Brain (organoid and tissue), 16 donors: ENCODE measurements at places on chromosomes 6 and 20.

DNA sequence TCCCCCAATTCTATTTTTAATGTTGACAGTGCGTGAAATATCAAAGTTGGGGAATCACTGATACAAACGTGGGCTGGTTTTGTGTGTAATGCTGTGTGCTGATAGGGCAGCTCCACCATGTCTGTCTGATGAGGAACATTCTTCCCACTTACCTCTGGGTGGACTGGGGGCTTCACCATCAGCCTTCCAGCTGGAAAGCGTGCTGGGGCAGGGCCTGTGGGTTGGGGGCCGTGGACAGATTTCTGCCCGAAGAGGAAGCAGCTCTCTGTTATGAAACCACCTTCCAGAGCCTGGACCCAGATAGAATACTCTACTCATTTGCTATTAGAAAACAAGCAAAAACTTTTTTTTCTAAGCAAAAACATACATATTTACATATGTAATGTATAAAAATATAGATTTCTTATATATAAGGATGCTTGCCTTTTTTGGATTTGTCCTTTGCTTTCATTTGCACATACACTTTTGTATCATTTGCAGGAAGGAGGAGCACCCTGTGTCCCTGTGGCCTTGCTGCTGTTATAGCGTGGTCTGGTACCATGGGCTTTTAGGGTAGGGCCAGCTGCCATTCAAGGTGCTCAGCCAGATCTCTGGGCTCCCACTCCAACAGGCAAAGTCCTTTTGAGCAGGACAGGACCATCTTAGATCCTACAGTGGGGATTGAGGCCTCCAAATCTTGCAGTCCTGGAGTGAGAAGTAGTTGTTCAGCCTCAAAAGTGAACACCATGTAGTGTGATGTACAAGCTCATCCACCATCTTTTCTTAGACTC is 48.1 kb downstream of the DUSP22 start:
- no peak for DNase-seq

DNA sequence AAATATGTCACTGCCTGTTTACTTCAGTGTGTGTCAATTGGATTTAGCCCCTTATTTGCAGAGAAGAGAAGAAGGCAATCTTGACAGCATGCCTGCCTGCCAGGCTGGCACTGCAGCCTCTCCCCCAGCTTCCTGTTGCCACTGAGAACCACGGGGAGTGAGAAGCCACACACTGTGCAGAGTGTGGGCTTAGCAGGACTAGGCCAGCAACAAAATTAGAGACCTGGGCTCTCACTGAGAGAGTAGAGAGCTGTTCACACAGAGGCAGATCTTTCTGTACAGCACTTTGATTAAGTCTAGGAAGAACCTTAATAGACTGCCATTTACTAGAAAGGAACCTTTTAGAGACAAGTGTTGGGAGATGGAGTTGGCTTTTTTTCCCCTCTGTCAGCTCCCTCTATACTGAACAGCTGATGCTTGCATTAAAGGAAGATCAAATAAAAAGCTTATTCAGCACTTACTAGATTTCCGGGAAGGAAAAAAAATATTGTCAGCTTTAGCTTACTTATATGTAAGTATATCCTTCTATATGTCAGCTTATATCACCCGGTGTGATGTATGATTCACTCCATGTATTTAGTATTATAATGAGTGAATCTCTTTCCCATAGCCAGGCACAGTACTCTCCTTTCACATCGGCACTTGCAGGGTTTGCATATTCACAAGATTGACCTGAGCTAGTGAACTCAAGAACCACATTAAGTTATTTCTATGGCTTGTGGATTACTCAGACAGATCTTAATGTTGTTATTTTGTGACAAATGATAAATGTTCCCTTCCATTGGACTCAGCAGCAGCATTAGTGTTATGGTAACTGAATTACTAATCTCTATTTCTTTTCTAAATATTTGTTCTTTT is 851.0 kb upstream of the EPHA7 start:
- DNase-seq, result peak; percentile 71

GRCh38 chr6:1348675-1349074 is 36.8 kb downstream of the FOXQ1 start:
- peak; percentile 61 for DNase-seq

- no peak for DNase-seq
These were observed 404.4 kb downstream of the BMP2 start for GRCh38 chr20:7171911-7172310.

GRCh38 chr6:13474787-13475186 is 12.6 kb downstream of the GFOD1 start:
- DNase-seq, result no peak

DNA sequence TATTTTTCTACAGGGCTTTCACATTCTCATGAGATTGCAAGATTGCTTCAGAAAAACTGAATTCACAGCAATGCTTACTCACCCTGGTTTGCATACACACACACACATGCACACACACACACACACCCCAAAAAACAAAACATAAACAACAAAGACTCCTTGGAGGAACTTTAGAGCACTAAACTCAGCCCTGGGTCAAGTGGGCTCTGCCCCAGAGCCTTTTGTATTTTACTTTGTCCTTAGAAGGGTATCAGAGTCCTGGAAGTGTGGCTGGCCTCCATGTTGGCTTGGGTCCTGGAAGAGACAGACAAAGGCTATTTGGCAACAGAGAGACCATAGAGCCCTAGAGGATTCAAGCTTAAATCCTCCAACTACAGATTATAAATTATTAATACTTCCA is 8.0 kb upstream of the CST9 start:
- DNase-seq, result peak; percentile 52

DNA sequence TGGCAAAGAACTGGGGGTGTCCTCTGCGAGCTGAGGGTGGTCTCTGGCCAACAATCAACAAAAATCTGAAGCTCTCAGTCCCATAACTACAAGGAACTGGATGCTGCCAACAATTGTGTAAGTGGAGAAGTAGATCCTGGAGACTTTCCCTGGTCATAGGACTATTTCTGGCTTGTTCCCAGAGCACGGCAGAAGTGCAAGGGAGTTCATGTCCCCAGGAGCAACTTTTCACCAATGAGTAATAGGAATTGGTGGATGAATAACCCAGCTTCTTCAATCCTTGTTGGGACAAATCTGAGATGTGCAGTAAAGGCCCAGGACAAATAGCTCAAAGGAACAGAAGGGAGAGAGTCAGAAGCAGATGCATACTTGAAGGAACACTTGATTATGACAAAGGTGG is 95.5 kb downstream of the QRSL1 start:
- DNase-seq, result no peak

GRCh38 chr6:150651808-150652470 is 52.3 kb downstream of the PLEKHG1 start:
- DNase-seq, result no peak

DNA sequence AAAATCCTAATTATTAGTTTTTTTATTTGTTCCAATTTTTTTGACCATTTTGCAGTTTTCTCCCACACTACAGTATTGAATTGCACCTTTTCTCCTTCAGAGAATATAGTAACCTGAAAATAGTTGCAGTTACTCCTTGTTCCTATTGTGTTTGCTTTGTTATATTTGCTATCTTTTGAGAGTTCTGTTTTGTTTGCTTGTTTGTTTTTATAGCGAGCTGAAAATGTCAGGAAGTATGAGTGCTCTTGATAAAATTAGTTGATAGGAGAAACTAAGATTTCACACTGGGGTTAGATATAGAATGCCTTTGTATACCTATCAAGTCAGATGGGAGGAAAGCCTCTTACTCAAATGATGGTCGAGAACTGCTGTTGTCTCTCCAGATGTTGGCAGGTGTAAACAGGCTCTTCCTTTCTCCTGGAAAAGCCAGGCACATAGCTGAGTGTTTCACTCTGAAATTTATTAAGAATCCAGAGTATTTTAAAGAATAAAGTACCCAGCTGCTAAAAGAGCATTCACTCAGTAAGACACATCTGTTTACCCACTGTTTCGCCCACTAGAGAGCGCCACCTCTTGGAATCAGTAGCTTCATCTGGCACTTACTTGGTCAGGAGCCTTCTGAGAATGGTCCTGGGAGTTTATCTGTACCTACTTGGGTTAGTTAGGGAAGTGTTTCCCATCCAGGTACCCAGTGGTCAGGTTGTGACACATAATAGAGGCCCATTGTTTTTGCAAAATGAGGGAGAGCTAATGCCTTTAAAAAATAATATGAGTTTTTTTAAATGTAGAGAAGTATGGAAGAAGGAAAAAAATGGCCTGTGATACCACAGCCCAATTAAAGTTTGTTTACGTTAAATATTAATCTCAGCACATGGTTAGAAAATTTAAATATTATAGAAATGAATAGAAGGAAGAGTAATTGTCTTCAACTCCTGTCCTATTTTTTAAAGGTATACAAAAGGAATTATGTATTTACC is 11.2 kb downstream of the NT5DC1 start:
- no peak for DNase-seq

GRCh38 chr6:45184937-45185336 is 143.2 kb upstream of the RUNX2 start:
- no peak for DNase-seq

- no peak for DNase-seq
These were observed 641 bp downstream of the SF3B5 start for GRCh38 chr6:144094731-144095133.

DNA sequence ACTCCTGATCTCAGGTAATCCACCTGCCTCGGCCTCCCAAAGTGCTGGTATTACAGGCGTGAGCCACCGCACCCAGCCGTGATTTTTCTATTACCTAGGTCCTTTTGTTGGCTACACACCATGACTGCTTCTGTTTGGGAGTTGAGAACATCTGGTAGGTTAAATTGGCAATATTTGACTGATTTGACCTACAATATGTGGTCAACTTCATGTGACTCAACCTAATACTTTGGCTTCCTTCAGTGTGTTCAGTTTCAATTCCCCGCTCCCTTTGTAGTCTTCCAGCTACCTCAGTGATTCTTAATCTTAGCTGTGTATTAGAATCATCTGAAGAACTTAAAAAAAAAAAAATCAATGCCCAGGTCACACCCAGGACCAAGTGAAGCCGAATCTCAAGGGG is 47.4 kb downstream of the MYB start:
- no peak for DNase-seq

DNA sequence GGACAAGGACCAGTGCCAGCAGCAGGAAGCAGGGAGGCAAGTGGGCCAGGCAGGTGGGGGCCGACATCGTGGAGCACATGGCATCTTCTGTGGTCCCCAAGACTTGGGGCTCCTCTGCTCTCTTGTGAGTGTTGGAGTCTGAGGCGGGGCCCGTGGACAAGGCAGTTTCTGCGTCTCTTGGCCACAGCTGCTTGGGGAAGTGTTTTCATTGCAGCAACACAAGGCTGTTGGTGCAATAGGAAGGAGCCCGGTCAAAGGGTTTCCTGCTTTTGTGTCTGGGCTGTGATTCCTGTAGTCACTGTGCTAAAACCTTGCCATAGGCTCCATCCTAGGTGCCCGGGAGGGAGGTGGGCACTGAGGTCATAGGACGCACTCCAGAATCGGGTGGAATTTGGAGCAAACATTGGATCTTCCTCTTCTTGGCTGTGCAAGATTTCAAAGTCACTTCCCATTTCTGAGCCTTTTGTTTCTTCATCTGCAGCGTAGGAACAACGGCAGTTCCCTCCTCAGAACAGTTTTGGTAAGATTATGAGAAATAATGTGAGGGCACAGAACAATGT is at the start of gene SIRPB2:
TSS of gene SIRPB2 (minus strand) at position 140 of the 560 bp plus-strand sequence. CDS start at position 79, 61 bp downstream.
- DNase-seq, result no peak

DNA sequence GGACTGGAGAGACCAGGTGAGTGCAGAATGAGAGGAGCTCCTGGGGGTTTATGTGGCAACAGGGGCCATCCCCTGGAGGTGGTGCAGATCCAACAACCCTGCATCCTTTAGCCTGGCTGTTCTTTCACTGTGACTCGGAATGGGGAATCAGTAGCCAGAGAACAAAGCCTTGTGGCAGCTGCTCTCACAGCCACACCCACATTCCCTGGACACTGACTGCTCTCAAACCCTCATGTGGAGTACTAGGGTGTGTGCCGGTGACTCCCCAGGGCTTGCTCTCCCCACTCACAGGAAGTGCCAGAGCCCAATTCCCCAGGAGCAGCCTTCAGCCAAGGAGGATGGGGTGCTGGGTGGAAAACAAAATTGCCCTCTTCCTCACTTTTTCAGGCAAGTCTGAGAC is 30.2 kb upstream of the GGTLC1 start:
- no peak for DNase-seq

- peak; percentile 31 for DNase-seq
These were observed 3.9 kb upstream of the SIGLEC1 start for GRCh38 chr20:3716195-3716834.

GRCh38 chr6:163651915-163652668 is 237.6 kb downstream of the QKI start:
- peak; percentile 38 for DNase-seq

- DNase-seq, result no peak
These were observed 171.2 kb upstream of the BMP5 start for GRCh38 chr6:56046576-56046975.

GRCh38 chr20:18926965-18927364 is 113.4 kb downstream of the SCP2D1 start:
- no peak for DNase-seq

DNA sequence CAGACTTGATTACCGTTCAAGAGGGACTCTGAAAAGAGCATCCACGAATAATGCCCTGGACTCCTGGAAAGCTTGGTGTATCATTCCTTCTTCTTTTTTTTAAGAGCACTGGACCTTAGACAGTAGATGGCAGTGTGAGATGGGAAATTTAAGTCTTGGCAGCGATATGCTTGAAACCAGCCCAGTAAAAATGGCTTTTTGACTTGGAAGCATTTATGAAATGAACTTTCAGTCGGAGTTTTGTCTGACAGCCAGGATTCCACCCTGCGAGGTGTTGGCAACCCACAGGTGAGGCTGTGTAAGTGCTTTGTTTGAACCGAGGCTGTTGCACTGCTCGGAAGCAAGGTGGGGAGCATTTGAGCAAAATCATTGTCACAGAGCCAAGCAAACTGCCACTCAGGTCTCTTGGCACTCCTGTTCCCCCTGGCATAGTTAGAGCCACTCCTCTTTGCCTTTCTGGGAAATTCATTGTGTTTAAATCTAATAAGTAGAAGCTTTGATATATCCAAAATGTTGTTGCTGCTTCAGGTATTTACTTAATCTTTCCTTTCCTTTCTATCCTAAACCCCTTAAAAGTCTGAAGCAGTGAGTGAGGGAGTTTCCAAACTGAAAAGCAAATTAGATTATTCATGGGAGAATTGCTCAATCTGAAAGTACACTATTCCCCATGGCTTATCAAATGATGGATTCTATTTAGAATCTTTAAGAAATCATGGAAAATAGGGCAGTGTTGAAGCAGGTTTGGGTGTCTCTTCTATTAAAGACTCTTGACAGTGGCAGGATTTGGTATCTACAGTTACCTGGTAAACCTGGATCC is 272.8 kb upstream of the SLC35B3 start:
- peak; percentile 64 for DNase-seq
